Cerebellar cortex (tissue), 1 donor: ENCODE measurements at places on chromosomes 13 and 19.

GRCh38 chr19:19304186-19304965 is 15.9 kb downstream of the SUGP1 start:
- peak; percentile 58 for DNase-seq

DNA sequence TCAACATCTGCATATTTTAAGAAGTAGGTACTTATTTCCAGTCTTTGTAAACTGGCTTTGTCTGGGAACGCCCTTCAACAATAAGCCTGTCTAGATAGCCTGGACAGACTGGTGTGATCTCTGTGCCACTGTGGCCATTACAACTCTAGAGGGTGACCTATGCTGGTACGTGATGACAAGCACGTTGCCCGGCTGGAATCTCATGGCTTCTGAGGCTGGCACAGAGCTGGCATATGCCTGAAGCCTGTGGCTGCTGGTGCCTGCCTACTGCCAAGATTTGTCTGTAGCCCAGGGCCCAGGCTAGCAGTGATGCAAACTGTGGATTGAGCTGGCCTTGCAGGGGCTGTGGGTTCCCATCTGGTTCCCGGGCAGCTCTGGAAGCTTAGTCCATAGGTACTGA is 34.0 kb downstream of the IGFL3 start:
- DNase-seq, result no peak

DNA sequence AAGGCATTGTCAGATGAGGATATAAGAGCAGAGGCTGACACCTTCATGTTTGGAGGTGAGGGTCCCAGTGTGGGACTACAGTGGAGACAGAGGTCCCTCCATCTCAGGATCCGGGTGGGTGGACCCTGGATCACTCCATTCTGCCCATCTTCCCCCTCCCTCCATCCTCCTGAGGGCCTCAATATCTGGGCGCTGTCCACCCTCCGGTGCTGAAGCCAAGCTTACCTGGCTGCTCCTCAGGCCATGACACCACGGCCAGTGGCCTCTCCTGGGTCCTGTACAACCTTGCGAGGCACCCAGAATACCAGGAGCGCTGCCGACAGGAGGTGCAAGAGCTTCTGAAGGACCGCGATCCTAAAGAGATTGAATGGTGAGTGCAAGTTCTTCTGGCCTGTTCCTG is 11.9 kb downstream of the CYP4F12 start:
- no peak for DNase-seq

DNA sequence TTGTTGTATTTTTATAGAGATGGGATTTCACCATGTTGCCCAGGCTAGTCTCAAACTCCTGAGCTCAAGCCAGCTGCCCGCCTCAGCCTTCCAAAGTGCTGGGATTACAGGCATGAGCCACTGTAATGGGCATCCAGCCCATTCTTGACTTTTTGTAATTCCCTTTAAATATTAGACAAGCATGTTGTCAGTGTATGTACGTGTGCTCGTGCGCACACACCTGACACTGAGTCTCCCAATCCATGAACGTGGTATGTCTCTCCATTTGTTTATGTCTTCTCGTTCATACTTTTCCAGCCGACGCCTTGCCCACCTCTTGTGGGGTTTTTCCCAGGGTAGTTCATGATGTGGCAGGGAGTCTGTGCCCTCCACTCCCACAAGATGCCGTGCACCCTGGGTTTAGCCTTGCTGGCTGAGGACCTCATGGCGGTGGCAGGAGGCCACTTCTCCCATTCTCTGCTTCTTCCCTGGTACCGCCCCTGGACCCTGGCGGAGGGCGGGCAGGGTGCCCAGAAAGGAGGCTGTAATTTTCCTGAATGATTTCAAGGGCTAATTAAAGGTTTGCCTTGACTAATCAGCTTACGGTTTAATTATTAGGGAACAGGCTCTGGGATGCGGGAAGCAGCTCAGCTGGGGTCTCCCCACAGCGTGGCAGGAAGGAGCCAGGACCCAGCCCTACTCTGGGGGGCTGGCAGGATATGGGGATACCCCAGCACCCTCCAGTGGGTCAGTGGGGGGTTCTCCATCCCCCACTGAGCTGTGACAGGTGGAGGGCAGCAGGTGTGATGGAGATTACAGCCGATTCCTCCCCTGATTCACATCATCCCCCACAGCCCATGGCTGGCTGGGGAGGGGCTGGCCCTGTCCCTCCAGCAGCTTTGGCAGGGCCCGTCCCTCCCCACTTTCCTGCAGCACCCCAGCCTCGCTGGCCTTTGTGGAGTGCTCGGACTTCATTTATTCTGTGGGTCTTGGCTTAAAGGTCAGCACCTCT is 12.9 kb downstream of the PAK4 start:
- DNase-seq, result no peak

DNA sequence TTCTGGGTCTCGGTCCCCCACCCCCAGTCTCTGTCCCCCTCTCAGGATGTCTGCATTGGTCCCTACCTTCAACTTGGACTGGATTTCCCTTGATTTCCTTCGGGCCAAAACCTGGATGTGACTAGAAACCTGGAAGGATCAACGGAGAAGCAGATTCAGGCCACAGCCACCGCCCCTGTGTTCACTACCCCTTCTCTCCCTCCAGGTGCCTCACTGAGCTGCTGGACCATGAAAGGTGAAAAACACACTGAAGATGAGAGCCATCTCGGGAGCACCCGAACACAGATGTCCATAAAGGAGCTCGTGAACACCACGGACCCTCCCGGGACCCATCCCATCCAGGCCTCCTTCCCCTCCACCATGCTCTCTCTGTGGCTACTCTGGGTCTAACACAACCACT is 5.0 kb downstream of the TEAD2 start:
- DNase-seq, result no peak

- no peak for DNase-seq
Observed at GRCh38 chr19:4504891-4505569, 13.3 kb downstream of the PLIN4 start.
